ENCODE measurements at places on chromosomes 16 and 17. TPM values are rescaled to one million over a fixed set of nuclear protein-coding genes. Genes with fewer than 3 reads are reported as not detected.

Gene KCNJ18
- total RNA-seq = not detected

Gene ATAD5
- 3.6 TPM for total RNA-seq

Gene CARD14
- total RNA-seq = 0.20 TPM

Gene SGCA
- total RNA-seq = not detected

Gene RTN4RL1
- 2.9 TPM for total RNA-seq

Gene SLC12A3
- total RNA-seq = not detected

Gene KRT9
- total RNA-seq = 0.21 TPM

Gene DHRS7C
- total RNA-seq = not detected

Gene LRRC37A
- 1.8 TPM for total RNA-seq

Gene OR3A3
- not detected for total RNA-seq

Gene NDUFB10
- 202 TPM for total RNA-seq

Gene APOBR
- total RNA-seq = 0.10 TPM

Gene SPEM2
- total RNA-seq = not detected

Gene CDH8
- 0.42 TPM for total RNA-seq

Gene PARD6A
- 3.2 TPM for total RNA-seq

Gene C1QBP
- total RNA-seq = 438 TPM

Gene PDILT
- not detected for total RNA-seq

Gene KRTAP9-7
- not detected for total RNA-seq

Gene CXCL16
- 20.6 TPM for total RNA-seq

Gene ABCA3
- total RNA-seq = 4.6 TPM

Gene MLKL
- total RNA-seq = 12.1 TPM

Gene LGALS9B
- total RNA-seq = not detected

Gene SEPTIN1
- total RNA-seq = 1.3 TPM

Gene DLX4
- 0.56 TPM for total RNA-seq

Gene CASKIN2
- 19.2 TPM for total RNA-seq

Gene PERCC1
- not detected for total RNA-seq

Gene SAMD14
- total RNA-seq = not detected

Gene IGF2BP1
- 0.02 TPM for total RNA-seq

Gene PRSS33
- total RNA-seq = not detected

Gene CHD9NB
- 2.4 TPM for total RNA-seq

Gene SPATA2L
- 12.1 TPM for total RNA-seq

Gene MEIOB
- total RNA-seq = not detected

Gene DBNDD1
- total RNA-seq = 3.5 TPM

Gene CEMP1
- not detected for total RNA-seq
